Left ventricle myocardium inferior (tissue), 1 donor: ENCODE measurements at places on chromosomes 11 and 22.

DNA sequence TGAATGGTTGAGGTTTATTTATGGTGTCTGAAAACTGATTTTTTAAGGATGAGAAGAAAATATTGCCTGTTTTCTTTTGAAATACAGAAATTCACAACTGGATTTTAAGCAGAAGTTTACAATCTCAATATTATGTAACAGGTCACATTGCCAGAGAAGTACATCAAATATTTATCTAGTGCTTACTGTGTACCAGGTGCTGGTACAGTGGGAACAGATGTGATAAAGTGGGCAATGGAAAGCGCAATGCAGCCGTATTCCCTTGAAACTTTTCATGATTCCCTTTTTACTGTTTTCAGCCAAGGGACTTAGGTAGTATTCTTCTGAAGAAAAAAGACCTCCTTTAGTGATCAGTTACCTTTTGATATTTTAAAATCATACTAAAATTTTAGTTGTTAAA is 49.6 kb downstream of the TTC17 start:
- DNase-seq: no peak

DNA sequence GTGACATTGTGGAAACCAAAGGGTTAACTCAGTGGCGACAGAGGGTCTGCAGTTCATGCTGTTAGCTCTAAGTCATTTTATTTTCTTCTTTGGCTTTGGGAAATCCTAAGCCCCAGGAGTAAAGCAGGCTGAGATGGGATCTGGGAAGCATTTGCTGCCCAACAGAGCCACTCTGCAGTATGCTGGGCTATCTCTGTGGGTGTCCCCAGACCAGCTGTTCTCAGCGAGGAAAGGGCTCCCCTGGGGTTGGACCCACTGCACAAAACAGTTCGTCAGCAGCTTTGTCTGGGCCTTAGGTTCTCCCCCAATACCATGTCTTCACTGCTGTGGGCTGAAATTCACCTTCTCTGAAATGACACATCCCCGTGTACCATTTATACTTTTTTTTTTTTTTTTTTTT is 34.0 kb downstream of the KREMEN1 start:
- DNase-seq: no peak

DNA sequence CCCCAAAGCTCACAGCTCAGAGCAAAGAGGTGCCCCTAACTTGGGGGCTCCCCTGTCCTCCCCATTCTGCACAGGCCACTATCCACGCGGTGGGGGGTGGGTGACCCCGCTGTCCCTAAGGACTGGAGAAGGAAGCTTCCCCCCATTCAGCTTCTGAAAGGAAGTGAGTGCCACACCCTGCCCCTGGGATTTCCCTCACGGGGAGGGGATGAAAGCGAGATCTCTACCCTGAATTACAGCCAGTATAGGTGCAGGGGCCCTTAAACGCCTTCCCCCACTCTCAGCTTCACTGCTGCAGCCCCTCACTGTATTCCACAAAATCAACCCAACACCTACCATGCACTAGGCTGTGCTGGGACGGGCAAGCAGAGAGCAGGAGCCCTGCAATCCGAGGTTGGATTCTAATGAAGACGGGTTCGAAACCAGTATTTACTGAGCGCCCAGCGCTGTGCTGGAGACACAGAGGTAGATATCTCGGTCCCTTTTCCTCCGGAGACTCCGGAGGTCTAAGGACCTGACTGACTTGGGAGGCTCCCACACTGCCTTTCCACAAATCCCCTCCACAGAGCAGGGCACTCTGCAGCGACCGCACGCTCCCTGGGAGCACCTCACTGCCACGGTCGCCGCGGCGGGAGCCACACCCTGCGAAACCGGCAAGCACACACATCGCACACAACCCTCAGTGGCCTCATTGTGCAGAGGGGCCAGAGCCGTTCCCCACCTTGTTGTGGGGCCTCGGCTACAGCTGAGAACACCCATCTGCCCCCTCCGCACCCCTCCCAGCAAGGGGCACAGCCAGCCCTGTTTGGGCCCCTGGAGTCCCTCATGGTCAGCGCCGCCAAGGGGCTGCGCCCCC is 1.8 kb downstream of the AHNAK start:
- peak; percentile 53 for DNase-seq

GRCh38 chr11:118948000-118948399 is 8.1 kb upstream of the UPK2 start:
- DNase-seq: no peak

GRCh38 chr11:10694486-10695239 is 1.1 kb upstream of the IRAG1 start:
- DNase-seq: no peak

DNA sequence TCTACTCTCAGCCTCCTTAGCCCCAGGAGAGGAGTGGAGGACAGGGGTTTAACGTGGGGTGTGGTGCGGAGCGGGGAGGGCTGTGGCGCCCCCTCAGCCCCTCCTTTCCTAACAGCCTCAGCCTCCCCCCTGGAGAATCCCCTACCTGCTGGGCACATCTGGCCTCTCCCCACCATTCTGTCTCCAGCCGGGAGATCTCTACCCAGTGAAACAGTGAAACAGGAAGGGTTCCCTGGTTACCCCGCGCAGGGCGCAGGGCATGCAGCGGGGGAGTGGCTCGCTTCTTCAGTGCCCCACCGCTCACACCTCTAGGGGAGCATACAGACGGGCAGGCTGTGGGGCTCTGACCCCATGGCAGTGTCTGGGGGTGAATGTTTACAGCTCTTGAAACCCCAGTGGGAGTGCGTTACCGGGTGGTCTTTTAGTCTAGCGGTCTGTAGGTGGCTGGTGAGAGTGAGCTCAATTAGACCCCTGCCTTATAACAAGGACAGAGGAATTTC is 54.7 kb upstream of the CCDC188 start:
- no peak for DNase-seq

GRCh38 chr22:35918456-35918855 is 110.2 kb downstream of the RBFOX2 start:
- no peak for DNase-seq

DNA sequence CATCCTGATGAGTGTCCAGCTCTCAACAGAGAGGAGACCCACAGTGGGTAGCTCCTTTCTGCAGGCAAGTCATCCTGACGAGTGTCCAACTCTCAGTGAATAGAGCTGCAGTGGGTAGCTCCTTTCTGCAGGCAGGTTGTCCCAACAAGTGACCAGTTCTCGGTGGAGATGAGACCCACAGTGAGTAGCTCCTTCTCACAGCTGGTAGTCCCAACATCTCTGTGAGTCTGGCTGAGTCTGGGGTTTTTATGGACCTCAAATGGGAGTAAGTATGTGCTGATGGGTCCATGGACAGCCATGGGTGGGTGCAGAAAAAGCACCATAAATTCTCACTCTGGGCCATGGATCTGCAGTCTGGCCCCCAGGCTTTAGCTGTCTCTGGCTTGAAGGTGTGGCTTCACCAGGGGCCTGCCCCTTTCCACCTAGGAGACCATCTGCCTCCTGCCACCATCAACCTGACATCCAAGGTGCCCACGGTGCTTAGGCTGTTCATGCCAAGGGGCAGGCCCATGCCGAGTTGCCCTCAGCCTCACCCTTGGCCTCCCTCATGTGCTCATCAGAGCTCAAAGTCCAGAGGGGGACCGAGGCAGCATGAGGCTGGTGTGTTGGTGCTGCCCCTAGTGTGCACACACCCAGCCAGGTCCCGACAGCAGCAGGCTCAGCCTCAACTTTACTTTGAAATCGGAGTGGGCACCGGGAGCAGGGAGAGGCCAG is 15.3 kb downstream of the NPAT start:
- DNase-seq: no peak

DNA sequence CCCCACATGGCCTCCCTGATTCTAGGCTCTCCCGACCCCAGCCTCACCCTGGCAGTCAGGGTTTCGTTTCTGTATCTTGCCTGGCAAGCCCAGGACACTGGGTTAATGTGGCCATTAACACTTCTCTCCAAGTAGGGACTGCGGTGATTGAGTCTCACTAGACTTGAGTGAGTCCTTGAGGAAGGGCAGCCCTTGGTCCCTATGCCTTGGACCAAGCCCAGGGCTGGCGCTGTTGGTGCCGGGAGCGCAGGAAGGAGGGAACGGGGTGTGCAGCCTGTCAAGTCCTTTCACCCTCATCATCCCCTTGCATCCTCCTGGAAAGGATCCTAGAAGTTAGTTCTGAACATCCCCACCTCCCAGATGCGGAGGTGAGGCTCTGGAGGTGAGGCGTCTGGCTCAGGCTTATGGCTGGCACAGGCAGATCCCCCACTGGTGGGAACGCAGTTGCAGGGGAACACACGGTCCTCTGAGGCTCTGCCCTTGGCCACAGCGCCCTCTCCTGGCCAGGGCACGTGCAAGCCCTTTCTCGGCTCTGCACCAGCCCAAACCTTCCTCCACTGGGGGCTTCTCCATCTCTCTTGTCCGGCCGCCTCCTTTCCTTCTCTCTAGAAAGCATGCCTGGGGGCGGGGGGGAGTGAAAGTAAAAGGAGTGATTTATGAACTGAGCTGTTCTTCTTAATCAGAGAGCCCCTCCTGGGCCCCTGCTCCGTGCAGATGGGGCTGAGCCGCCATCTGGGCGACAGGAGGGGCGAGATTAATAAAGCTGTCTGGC is 56.7 kb downstream of the TP53I11 start:
- DNase-seq: peak; percentile 70

DNA sequence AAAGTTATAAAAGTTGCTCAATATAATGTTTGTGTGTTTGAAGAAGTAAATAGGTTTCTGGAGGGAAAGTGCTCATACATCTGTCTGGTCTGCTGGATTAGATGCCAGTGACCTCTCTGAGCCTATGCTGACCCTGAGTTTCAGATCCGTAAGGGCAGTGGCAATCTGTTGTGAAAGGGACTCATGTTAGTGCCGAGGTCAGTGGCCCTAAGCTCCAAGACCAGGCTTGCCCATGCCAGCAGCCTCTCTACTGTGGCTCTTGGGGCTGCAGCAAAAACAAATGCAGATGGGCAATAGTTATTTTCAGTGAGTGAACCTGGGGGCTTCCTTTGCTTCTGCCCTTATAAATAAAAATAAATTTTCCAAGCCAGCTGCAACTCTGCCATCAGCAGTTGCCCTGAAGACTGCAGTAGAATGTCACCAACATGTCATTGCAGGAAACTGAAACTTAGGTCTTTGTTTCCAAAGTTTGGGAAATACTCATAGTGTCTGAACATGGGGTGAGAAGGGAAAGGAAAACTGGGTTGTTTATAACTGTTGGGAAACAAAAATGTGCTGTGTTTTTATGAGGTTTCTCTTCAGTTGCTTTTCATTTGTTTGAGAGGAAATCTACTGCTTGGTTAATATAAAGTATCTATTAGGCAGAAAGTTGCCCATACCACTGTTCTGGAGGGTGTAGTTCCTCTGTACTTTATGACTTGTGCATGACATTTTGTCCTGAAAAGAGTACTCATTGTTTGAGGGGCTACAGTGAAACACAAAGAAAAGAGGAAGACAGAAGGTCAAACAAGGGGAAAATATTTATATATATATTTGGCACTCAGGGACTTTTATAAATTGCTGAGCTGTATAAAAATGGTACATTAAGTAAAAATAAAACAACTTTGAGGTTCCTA is 9.5 kb upstream of the MS4A4E start:
- no peak for DNase-seq

- no peak for DNase-seq
Measured at GRCh38 chr11:9263840-9264315, 1.3 kb downstream of the DENND5A start.

GRCh38 chr22:22798716-22799115 is 88.9 kb upstream of the IGLL5 start:
- DNase-seq: no peak

DNA sequence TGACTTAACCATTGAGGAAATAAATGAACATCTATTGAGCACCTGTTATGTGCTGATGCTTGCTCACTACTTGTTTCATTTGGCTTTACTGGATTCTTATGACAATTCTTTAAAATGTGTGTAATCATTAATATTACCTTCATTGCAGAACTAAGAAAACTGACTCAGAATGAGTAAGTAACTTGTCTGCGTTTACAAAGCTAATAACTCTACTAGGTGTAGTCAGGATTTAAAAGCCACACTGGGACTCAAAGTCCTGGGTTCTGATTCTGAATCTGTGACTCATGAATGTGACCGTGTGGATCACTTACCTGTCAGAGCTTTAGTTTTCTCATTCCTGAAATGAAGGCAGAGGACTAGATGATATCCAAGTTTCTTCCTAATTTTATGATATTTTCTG is 23.4 kb upstream of the KIRREL3 start:
- no peak for DNase-seq

GRCh38 chr11:85165819-85166218 is 461.3 kb downstream of the DLG2 start:
- DNase-seq: no peak

DNA sequence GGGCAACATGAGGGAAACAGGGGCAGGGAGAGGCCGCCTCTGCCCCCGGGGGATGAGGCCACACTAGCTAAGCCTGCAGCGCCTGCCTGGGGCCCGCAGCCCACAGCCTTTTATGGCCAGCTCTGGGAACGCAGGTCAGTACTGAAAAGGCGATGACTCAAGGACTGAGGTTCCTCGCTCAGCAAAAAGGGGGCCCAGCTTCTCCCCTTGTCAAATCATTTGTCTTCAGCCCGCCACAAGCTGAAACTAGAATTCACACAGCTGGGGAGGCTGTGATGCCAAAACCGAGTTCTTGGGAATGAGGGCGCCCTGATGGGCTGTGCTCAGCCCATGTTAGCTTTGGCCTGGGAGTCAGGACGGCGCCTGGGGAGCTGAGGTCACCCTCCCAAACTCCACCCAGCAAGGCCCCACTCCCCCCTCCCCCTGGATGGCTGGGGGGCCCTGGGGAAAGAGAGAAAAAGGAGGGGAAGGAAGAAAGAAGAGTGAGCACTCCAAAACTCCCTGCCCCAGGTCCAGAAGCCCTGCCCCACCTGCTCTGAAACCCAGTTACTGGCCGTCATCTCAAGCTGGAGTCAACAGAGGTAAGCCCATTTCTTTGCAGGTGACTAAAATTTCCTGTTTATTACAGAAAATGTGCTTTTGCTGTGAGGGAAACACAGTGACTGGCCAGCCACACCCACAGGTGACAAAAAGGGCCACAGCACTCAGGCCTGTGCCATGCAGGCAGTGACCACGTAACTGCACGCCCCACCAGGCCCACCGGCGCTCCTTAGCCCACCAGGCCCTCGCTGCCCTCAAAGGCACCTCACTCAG is 13.7 kb downstream of the EHD1 start:
- DNase-seq: peak; percentile 75

GRCh38 chr11:128365044-128365443 is 222.3 kb downstream of the ETS1 start:
- DNase-seq: no peak

GRCh38 chr22:46033256-46034200 is 56.6 kb upstream of the WNT7B start:
- DNase-seq: no peak

DNA sequence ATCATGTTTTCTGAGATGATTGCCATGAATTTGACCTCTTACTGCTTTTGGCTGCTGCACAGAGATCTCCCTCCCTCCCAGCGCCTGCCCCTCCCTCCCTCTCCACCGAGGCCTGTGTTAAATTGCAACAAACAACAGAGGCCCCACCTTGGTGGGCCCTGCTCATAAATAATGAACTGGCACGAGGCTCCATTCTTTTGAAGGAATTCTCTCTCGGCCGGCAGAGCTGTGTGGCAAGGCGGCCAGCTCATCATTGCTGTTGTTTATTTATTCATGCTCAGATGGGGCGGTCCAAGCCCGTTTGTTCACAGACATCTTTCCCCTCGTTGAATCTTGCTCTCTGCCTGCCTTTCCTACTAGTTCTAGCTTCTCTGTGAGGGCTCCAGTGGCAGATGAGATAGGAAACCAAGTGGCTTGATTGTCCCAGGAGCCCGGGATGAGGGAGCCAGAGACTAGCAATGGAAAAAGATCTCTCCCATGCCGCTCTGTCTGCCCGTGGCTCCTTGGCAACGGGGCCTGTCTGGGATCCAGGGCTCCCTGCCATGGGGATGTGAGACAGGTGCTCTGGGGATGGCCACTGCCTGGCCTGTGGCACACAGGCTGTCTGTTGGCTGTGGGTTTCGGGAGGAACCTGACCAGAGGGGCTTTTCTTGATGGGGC is 192.6 kb downstream of the DSCAML1 start:
- no peak for DNase-seq

- DNase-seq: no peak
Measured at GRCh38 chr11:103164093-103164796, 55.0 kb downstream of the DYNC2H1 start.
